Caki2 (cell line): ENCODE measurements at places on chromosomes 13 and 19.

- DNase-seq = no peak
Observed at GRCh38 chr13:21825186-21825585, 154.3 kb downstream of the FGF9 start.

- DNase-seq = no peak
Observed at GRCh38 chr13:109728791-109729731, 57.3 kb downstream of the IRS2 start.

- DNase-seq = no peak
Observed at GRCh38 chr19:5530701-5531100, 37.1 kb downstream of the TINCR start.

DNA sequence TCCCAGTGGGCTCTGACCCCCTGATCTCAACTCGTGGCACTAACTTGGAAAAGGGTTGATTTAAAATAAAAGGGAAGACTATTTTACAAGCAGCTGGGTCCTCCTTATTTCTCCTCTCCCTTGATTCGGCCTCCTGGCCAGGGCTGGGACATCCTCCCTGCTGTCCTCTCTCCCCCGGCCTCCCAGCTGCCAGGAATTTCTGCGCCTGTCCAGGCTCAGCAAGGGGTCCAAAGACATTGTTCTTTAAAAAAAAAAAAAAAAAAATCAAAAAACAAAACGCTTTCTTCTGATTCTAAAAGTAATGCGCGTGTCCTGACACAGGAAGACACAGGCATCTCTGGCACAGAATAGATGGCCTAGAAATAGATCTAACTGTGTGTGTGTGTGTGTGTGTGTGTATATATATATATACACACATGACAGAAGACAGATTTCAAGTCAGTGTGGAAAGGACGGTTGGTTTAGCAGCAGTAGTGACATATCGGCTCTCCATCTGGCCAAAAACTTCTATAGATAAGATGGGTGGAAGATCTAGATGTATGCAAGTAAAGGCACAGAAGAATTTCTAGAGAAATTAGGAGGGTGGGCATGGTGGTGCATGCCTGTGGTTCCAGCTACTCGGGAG lies 12.3 kb upstream of the LENG8 start:
- no peak for DNase-seq

GRCh38 chr13:111854403-111854802 lies 212.5 kb upstream of the SOX1 start:
- no peak for DNase-seq

DNA sequence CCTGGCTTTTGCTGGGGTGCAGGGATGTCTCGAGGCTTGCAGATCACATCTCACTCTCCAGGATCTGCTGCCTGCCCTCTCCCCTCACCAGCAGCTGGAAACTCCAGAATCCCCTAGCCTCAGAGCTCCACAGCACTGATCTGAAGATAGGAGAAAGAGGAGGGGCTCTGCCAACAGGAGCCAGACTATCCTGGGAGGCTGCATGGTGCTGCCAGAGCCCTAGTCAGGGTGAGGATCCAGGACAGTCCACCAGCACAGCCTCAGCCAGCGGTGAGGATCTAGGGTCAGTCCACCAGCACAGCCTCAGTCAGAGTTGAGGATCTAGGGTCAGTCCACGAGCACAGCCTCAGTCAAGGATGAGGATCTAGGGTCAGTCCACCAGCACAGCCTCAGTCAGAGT lies 65.2 kb downstream of the RAB20 start:
- DNase-seq = no peak

GRCh38 chr19:41682437-41682836 lies 5.6 kb downstream of the CEACAM7 start:
- no peak for DNase-seq

- DNase-seq = no peak
Observed at GRCh38 chr13:82766732-82767321, 1115.4 kb downstream of the SLITRK1 start.

DNA sequence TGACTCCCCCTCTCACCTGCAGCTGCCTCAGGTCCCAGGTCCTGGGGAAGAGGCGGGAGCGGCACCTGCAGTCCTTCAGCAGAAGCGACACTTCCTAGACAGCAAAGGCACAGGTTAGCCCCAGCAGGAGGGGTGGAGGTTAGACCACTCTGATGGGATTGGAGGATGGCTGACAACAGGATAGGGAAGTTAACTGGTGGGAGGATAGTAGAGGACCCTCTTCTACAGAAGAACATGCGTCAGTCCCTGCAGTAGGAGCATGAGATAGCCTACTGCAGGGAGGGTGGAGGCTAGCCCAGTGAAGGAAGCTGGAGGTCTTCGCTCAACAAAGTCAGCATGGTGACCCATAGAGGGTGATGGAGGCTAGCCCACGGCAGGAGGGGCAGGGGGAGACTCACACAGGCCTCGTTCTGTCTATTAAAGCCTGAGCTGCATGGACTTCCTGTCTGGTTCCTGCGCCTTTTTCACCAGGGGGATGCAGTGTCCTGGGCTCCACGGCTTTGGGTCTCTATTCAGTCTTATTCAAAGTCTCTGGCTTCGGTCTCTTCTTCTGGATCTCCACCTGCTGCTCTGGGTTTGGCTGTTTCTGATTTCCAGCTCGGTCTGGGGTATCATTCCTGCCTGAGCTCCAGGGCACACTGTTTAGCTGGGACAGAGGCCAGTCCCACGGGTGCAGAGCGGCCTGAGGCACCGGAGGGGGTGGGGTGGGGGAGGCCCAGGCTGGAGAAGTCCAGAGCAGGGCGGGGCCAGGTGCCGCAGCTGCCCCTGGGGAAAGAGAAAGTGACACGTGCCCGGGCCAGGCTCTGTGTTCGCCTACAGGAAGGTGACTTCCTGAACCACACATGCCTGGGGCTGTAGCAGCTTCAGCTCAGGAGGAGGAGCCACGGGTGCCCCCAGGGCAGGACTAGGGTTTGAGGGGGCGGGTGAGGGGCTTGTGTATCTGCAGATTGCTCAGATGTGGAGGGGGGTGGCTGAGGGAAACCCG lies 7.3 kb downstream of the IFNL3 start:
- no peak for DNase-seq

DNA sequence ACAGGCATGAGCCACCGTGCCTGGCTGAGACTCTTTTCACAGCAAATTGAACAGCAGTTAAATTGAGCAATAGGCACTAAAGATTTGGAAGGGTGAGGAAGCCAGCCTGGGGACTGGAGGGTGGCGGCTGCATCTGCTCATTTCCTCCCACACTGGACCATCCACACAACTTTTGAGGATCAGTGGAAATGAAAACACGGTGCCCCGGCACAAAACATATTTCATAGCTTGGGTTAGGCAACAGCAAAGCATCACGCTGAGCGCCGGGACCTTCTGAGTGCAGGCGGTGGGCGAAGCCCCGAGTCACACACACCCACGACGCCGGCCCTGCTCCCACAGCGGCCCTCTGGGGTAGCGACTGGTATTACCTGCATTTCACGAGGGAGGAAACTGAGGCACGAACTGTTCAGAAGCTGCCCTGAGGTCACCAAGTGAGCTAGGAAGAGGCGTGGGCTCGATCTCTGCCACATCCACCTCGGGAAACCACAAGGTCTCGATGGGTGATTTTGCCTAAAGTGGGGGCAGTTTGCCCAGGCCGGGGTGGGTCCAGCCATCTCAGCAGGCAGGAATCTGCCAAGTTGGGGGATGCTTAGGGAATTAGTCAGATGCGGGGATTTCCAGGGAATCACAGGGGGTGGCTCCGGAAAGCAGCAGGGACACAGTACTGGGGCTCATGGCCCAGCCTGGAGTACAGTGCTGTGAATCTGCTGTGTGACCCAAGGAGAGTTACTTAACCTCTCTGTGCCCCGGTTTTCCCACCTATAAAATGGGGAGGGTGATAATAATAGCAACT lies 3.5 kb upstream of the SBNO2 start:
- DNase-seq = peak; percentile 87
